CD4-positive, alpha-beta T cell treated with Interleukin-4 for 4 hours (primary cell): ENCODE measurements at places on chromosomes 1 and 21.

DNA sequence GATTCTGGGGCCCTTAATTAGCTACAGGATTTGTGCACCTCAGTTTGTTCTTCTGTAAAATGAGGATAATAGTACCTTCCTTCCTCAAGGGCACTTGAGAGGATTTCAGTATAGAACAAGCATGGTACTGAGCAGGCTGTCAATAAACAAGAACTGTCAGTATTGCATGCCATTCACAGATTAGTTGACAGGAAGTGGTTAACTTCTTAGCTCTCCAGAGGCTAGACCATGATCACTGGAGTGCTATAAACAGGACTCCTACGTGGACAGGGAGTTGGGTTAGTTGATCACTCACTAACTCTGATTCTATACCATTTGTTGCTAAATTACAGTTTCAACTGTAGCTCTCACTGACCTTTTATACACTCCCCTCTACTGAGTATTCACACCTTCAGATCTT is 126.2 kb upstream of the DAB1 start:
- no peak for DNase-seq

GRCh38 chr1:171366816-171367215 is 52.8 kb downstream of the FMO4 start:
- no peak for DNase-seq

DNA sequence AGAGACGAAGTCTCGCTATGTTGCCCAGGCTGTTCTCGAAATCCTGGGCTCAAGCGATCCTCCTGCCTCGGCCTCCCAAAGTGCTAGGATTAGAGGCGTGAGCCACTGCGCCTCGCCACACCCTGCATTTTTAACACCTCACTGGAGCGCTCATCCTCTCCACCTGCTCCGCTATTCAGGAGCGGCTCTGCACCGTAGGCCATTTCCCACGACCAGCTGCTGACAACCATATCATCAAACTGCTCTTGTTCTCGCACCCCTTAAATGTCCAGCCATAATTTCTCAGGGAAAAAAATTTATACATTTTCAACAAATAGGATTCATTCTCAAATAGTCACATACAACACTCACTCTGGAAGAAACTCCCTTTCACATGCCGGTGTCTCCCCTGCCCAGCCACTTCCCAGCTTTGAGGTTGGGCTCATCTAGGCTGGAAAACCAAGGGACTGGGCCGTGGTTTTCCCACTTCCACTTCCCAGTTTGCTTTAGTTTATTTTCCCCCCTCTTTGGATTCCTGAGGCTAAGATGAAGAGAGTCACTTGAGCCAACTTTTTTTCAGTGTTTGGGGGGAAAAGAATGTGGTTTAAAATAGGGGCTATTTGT is 639 bp upstream of the IPO9 start:
- no peak for DNase-seq

DNA sequence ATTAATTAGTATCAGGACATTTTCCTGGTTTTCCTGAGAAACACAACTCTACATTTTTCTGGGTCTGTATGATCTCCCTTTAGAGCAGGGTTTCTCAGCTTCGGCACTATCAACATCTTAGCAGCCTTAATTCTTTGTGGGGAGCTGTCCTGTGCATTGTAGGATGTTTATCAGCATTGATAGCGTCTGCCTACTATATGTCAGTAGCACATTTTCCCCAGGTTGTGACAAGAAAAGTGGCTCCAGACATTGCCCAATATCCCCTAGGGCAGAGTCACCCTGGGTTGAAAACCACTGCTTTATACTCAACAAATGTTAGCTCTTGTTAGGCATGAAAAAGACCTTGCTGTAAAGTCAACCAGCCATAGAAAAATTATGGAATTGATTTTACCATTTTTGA is 195.1 kb upstream of the FMN2 start:
- no peak for DNase-seq

DNA sequence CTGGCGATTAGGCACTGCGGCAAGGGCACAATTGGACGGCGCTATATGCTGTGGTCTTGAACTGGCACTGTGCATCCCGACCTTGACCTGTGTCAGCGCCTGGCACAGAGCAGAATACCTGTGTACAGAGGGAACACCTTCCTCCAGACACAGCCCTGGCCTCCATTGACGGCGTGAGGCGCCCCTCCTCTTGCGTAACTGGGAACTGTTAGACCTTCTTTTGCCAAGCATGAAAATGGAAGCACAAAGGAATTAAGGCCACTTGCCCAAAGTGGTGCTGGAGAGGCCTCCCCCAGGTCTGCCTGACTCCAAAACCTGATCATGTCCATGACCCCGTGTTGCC is 6.8 kb upstream of the AGTRAP start:
- DNase-seq = no peak

- DNase-seq = no peak
These were observed 198.1 kb downstream of the SLC35F3 start for GRCh38 chr1:234102583-234102982.

DNA sequence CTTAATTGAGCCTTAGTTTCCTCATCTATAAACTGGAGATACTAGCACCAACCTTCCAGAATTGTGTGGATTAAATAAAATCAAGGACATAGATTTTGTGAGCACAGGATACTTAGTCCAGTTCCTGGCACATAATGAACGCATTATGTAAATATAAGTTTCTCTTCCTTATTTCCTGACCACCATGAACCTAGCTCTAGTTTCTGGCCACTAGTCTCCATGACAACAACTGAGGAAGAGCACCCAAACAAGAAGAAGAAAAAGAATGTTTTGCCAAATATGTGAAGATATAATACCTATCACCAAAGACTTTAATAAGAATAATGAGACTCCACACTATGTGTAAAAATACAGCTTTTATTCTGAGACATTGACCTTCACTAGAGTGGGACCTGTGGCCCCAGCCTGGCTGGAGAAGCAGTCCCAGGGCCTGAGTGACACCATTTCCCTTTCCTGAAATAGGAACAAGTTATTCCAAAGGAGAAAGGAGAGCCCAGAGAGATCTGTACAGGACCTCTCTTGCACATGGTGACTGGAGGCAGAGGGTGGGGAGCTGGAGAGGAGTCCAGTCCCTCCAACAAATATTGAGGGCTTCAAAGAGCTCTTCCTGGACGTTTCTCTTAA is 940 bp upstream of the USF1 start:
- peak; percentile 37 for DNase-seq

- no peak for DNase-seq
These were observed 50.6 kb upstream of the HP1BP3 start for GRCh38 chr1:20837554-20838192.

DNA sequence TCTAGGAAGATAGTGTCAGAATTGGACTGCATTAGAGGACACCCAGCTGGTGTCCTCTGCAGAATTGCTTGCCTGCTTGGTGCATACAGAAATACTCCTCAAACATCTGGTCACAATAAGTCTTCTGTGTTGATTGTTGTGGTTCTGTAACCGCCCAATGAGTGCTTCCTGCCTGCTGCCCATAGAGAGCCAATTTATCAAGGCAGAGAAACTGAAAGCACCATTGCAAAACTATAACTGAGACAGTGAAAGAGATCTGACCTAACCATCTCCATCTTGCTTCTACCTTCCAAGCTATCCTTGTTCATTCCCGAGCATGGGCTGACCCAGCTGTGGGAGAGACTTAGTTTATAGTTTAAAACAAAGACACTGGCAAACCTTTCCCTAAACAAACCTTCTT is 462.4 kb upstream of the RGS18 start:
- no peak for DNase-seq

DNA sequence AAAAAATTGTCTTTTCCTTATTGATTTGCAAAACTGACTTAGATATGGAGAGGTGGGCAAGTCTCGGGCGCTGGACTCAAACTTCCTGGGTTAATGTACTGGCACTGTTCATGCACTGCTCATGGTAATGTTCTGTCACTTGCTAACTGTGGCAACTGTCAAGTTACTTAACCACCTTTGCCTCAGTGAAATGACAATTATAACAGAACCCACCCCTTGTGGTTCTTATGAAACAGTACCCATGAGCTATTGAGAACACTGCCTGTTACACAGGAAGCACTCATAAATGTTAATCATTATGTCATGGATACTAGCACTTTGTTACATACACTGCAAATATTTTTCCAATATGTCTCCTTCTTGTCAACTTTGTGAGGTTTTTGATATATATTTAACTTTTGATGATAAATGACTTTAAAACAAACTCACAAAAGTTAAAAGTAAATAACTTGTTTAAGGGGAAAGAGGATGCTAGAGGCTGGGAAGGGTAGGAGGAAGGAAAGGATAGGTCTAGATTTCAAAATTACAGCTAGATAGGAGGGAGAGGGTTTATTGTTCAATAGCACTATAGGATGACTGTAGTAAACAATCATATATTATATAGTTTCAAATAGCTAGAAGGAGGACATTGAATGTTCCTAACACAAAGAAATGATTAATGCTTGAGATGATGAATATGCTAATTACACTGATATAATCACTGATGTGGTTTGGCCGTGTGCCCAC is 342.5 kb downstream of the ADGRL2 start:
- DNase-seq = no peak

- no peak for DNase-seq
These were observed 41.8 kb downstream of the FNBP1L start for GRCh38 chr1:93489756-93490155.

DNA sequence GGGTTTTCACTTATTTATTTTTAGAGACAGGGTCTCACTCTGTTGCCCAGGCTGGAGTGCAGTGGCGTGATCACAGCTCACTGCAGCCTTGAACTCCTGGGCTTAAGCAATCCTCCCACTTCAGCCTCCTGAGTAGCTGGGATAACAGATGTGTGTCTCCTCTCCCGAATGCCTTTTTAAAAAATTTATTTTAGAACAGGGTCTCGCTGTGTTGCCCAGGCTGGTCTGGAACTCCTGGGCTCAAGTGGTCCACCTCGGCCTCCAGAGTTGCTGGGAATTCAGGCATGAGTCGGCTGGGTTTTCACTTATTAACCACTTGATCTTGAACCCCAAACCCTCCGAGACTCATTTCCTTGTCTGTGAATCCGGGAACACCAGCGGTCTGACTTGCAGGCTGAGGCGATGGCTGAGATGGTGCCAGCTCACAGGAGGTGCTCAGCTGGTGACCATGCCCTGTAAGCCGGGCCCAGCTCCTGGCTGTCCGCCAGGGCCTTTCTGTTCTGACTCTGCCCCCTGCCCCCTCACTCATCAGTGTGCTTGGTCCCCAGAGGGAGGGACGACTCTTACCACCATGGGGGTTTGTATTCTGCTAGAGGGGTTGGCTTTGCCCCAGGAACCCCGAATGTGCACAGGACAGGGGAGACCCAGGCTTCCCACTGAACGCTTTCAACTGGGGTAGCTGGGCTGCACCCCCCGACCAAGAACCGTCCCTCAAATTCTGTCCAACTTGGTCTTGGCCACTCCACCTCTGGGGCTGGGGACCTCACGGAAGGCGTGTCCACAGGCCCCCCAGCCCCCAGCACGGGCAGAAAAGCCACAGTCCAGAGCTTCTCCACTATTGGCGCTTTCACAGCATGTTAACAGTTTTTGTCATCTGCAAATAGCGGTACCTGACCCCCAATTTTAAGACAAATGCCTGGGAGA is 22.5 kb downstream of the MMEL1 start:
- no peak for DNase-seq

DNA sequence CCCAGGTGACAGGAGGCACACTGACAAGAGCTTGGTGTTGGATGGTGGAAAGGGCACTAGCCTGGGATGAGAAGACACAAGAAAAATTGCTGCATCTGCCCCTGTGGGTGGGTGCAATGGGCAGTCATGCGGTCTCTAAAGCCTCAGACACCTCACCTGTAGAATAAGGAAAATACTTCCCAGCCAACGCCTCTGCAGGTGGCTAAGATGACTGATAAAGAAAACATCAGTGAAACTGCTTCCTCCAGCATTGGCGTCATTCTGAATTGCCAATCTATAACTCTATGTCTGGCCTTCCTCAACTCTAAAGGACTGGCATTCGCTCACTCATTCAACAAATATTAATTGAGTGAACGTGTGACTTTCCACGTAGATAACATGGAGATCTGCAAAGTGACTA is 100.4 kb upstream of the F3 start:
- no peak for DNase-seq

- DNase-seq = no peak
These were observed 29.6 kb downstream of the DMRTA2 start for GRCh38 chr1:50393522-50394120.

DNA sequence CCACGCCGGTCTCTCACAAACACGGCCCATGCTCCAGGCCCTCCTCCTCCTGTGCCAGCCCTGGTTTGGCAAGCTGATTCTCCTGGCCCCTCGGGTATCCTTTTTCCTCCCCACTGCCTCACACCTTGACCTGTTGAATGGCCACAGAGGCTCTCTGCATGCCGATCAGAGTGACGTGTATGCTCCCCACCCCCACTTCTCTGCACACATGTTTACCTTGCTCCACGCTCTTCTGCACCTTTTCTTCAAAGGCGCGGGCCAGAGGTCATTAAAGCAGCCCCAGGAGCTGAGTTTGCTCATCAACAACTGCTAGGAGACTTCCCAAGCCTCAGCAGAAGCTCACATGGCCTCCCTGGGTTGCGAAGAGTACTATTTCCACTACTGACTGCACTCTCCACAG is 139.3 kb upstream of the EDN2 start:
- DNase-seq = no peak

DNA sequence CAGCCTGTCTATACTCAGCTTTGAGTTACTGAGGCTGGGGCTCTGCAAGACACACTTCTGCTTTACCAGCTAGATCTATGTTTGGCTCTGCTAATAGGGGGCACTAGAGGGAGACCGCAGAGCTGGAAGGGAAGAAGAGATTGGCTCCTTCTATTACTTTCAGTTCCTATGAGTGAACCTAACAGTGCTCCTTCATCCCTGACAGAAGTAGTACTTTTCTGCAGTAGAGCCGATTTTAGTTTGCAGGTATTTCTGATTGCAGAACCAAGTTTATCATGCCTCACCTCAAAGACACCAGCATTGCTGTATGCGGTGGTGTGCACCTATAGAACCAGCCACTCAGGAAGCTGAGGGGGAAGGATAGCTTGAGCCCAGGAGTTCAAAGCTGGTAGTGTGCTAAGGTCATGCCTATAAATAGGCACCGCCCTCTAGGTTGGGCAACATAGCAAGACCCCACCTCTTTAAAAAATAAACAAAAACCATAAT is 5.7 kb upstream of the ZDHHC18 start:
- peak; percentile 71 for DNase-seq

- no peak for DNase-seq
These were observed 28.5 kb upstream of the ECE1 start for GRCh38 chr1:21318714-21319159.

GRCh38 chr21:15034126-15034853 is 30.5 kb downstream of the NRIP1 start:
- DNase-seq = no peak
